ENCODE measurements at places on chromosomes 1 and 21.

DNA sequence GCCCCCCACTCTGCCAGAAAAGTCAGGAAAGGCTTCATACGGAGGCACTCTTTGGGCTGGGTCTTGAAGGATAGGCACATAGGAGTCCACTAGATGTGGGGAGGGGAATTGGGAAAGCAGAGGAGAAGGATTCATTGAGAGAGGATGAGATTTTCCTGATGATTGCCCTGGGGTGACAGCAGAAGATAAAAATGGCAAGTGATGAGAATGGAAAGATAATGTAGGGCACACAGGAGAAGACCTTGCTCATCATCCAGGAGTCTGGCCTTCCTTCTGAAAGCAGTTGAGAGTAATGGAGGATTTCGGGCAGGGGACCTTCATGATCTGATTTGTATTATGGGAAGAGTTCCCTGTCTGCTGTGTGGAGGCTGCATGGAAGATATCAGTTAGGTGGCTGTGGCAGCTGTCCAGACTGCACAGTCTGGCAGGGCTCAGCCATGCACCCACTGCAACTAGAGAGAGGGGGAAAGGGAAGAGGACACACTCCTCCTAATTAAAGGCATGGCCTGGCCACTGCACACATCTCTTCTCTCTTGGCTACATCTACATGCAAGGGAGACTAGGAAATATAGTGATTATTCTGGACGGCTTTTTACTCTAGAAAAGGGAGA, 9.6 kb upstream of the FABP3 start:
- no peak for DNase-seq

DNA sequence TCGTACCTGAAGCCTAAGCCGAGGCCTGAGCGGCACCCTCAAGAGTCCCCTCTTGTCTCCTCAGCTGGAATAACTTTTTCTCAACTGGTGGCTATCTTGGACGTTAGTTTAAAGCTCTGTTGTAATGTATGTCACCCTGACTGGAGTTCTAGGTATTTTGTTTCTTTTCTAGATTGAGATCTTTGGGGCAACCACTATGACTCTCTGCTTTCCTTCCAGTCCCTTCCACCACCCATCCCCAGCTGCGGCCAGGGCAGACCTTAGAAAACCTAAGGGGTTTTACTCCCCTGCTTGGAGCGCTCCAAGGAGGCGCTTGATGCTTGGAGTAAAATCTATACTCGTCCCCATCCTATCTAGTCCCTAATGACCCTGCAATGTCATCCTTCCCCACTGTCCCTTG, 74.6 kb upstream of the MRPS6 start:
- DNase-seq: no peak

- DNase-seq: peak; percentile 12
Observed at GRCh38 chr1:29197590-29197924, 15.9 kb upstream of the SRSF4 start.

DNA sequence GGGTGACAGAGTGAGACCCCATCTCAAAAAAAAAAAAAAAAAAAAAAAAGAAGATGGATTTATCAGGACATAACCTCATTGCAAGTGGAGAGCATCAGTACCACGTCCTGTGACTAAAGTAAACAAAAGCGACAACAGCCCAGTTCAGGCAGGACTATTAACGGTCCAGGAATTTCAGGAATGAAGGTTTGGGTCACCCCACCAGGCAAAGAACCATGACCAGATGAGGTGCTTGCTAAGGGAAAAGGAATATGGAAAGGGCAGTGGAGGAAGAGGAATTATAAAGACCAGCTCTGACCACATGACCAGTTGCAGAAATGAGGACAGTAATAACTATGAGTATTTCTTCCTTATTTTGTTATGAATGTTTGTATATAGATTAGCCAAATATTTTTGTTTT, 35.4 kb upstream of the EIF4G3 start:
- DNase-seq: no peak

DNA sequence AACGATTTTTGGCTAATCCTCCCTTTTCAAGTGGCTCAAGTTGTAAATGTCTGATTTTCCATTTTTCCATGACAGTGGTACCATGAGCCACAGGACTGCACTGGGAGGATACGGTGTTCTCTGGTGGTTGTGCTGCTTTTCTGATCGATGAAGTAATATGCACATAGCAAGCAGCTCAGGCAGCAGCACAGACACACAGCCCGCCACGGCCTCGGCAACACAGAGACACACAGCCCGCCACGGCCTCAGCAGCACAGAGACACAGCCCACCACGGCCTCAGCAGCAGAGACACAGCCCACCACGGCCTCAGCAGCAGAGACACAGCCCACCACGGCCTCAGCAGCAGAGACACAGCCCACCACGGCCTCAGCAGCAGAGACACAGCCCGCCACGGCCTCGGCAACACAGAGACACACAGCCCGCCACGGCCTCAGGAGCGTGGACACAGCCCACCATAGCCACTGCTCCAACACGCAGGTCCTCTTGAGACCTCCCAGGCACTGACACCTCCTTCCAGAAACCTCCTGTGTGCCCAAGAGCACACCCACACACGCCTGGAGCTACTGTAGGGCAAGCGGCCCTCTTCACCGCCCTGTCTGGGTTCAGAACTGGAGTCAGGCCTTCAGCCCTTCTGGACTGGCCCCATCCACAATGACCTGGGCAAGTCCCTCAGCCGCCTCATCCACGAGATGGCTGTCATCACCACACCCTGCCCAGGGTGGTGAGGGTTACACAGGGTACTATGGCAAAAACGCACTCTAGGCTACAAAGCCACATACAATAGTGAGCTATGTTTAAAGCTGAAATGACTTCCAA, 10.4 kb downstream of the PTTG1IP start:
- DNase-seq: no peak

DNA sequence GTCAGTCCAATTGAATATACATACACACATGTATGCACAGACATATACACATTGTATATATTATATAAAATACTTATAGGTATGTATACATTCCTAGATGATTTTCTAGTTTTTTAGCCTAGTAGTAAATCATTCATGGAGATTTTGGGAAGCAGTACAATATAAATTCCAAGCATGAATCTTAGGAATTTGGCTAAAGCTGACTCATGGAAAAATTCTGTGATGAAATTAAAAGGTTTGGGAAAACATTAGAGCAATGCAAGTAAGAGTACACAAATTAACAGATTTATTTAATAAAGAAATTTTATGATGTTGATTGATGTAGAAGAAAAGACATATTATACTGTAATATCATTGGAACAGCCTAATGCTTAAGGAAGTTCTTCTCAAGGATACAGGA, 43.7 kb upstream of the PTGFR start:
- DNase-seq: no peak

DNA sequence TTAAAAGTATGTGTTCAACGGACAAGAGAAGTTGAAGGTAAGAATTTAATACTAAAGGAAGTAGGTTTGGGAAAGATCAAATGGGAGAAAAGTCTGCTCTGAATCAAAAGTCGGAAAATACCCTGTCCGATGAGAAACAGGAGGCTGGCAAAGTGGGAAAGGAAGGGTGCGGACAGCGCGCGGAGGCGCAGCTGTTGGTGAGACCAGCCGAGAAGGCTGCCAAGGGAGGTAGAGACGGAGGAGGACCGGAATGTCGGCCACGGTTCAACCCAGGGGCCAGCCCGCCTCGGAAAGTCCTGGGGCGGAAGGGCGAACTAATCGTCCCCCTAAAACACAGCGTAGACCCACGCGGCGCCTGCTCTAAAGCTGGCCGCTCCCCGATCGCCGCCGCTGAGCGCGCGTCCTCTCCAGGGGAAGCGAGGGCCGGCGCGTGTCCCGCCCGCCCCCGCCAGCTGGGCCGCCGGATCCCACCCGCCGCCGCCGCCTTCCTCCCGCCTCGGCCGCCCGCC, 639 bp upstream of the SPATA1 start:
- DNase-seq: no peak

DNA sequence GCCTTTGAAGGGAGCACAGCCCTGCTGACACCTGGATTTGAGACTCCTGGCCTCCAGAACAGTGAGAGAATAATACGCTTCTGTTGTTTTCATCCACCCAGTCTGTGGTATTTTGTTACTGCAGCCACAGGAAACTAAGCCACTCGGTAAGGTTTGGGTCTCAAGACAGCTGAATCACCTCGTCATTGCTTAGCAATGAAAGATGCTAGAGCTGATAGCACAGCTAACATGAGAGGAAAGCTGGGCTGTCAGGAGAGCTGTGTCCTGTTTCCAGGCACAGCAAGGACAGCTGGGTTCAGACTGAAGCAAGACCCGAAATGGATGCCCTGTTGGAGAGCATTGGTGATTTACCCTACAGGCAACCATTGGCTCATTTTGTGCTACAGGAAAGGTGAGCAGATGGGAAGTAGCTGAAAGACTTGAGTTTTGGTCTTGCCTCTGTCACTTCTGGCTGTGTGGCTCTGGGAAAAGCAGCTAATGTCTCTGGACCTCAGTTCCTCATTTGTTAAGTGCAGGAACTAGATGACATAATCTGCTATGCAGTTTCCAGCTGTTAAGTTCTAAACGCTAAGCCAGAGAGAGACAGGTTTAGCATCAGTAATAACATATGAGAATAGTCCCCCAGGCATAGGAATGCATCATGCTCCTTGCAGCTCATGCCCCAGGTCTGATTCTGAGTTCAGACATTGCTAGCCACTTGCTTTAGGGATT, 58.0 kb downstream of the CLIC6 start:
- no peak for DNase-seq

- DNase-seq: no peak
Observed at GRCh38 chr1:42658877-42659337, 684 bp downstream of the PPIH start.

DNA sequence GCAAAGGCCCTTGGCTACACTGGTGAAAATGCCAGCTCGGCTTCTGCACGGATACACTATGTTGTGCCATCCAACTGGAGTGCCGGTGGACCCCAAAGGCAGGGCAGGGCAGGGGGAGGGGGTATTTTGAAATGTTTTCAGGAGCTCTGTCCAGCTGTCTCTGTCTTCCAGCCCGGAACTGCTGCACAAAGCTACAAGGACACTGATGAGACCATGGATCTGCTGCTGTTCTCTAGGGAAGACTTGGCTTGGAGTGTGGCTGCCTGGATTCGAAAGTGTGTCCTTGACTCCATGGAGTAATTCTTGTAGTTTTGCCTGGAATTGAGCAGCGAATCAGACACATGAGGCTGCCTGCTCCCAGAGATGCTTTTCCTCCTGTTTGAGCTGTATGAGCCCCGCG, 42.4 kb downstream of the TTC39A start:
- DNase-seq: no peak

GRCh38 chr1:211939876-211940468, 95.4 kb downstream of the INTS7 start:
- DNase-seq: peak; percentile 53

GRCh38 chr1:63289135-63289534, 33.2 kb upstream of the FOXD3 start:
- no peak for DNase-seq

DNA sequence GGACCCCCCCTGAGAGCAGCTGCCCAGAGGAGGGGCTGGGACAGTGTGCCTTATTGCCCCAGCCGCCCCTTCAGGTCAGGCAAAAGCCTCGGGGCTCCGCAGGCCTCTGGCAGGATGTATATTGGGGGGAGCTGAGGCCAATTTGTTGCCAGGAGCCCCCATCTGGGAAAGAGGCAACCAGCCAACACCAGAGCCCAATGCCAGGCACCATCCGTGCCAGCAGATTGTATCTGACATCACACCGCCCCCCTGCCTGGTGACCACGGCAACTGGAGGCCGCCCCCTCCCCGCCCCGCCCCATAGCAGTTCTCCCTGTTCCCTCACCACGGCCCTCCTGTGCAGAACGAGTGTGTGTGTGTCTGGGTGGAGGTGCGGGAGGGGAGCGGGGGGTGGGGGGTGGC, 3.6 kb upstream of the PLEKHG5 start:
- no peak for DNase-seq

GRCh38 chr1:2980849-2981248, 40.4 kb upstream of the ACTRT2 start:
- DNase-seq: peak; percentile 8

DNA sequence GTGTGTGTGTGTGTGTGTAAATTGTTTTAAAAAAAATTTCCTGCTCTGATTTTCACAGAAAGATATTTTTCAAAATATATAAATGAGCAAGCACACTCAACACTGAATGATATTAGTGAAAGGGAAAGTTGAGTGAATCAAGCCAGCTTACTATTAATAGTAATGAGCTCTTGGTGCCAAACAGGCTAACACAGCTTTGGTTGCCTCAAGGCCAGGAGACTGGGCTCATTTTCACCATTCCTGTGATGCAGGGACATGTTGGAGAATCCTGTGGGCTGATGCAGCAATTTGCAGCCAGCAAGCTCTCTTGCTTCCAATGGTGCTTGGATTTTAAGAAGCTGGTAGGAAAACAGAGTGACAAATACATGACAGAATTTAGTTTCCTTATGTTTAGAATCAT, 30.2 kb downstream of the PLA2G4A start:
- no peak for DNase-seq

GRCh38 chr1:147172168-147173016, at the start of gene PRKAB2:
PRKAB2 (minus strand) TSS chr1:147172470; CDS start chr1:147172144, 326 bp downstream.
- peak; percentile 93 for DNase-seq

DNA sequence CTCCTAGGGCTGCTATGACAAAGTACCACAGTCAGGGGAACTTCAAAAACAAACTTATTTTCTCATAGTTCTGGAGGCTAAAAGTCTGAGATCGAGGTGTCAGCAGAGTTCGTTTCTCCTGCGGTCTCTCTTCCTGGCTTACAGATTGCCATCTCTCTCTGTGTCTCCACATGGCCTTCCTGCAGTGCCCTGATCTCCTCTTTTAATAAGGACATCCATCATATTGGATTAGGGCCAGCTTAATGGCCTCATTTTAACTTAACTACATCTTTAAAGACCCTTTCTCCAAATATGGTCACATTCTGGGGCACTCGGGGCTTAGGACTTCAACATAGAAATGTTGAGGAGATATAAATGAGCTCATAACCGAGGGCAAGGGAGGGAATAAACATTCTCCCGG, 12.2 kb downstream of the C1orf74 start:
- DNase-seq: no peak

DNA sequence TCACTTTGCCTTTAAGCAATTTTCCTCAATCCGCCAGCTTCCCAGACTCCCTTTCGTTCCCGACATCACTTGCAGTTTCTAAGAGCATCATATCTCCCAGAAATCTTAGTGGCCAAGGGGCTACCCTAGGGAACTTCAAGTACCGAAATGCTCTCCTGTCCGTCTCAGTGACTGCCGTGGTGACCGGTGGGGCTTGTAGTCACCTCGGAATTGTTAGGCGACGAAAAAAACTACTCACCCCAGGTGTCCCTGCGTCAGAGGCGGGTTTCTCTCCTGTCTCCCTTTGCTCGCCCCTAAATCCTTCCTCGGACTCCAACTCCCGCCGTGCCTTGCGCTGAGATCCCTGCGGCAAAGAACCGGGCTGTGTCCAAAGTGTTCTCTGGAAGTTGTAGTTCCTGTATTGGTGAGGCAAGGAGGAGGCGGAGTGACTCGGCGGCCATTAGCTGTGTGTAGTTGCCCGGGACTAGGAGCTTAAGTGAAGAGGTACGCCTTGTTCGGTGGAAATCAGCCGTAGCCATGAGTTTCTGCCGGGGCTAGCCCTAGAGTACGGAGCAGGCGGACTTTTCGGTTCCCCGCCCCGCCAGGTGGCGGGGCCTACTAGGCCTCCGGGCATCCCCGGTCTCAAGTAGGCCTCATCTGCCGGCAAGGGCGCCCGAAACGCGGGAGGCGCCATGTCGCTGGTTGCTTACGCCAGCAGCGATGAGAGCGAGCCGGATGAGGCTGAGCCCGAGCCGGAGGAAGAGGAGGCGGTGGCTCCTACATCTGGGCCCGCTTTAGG, at the start of gene PRCC:
Gene PRCC (plus strand): TSS at position 435 of the 778 bp plus-strand sequence. CDS start 237 bp downstream, at position 672.
- DNase-seq: peak; percentile 95

Measured in stimulated activated CD4-positive, alpha-beta T cell treated with anti-CD3 and anti-CD28 coated beads, Interleukin-2, amount 100 ng/mL, for 24 hours (primary cell).